Thyroid gland (tissue), 4 donors: ENCODE measurements at places on chromosomes 3 and 15. TPM values are rescaled to one million over a fixed set of nuclear protein-coding genes. Genes with fewer than 3 reads are reported as not detected.

Gene NRROS
- 1.2 TPM for total RNA-seq

Gene ANKRD28
- 65.4 TPM for total RNA-seq

Gene EXOG
- total RNA-seq = 11.6 TPM

Gene FAH
- total RNA-seq = 27.3 TPM

Gene C15orf62
- 0.22 TPM for total RNA-seq

Gene PYGO1
- total RNA-seq = 21.9 TPM

Gene GOLGA8A
- 167 TPM for total RNA-seq

Gene THSD4
- 65.3 TPM for total RNA-seq

Gene REC114
- total RNA-seq = not detected

Gene GNAT1
- not detected for total RNA-seq

Gene FBLN2
- total RNA-seq = 84.3 TPM

Gene CPLX3
- not detected for total RNA-seq

Gene CCDC33
- total RNA-seq = not detected

Gene AGBL1
- not detected for total RNA-seq

Gene USF3
- 21.4 TPM for total RNA-seq

Gene PTX3
- total RNA-seq = 19.8 TPM
